ENCODE measurements at places on chromosomes 6 and 20.

GRCh38 chr6:163998496-163998895 lies 584.0 kb downstream of the QKI start:
- no peak for DNase-seq

- DNase-seq, result no peak
These were observed 7.3 kb downstream of the TFAP2D start for GRCh38 chr6:50720623-50721022.

GRCh38 chr20:25212242-25212641 lies 16.7 kb downstream of the ENTPD6 start:
- no peak for DNase-seq

DNA sequence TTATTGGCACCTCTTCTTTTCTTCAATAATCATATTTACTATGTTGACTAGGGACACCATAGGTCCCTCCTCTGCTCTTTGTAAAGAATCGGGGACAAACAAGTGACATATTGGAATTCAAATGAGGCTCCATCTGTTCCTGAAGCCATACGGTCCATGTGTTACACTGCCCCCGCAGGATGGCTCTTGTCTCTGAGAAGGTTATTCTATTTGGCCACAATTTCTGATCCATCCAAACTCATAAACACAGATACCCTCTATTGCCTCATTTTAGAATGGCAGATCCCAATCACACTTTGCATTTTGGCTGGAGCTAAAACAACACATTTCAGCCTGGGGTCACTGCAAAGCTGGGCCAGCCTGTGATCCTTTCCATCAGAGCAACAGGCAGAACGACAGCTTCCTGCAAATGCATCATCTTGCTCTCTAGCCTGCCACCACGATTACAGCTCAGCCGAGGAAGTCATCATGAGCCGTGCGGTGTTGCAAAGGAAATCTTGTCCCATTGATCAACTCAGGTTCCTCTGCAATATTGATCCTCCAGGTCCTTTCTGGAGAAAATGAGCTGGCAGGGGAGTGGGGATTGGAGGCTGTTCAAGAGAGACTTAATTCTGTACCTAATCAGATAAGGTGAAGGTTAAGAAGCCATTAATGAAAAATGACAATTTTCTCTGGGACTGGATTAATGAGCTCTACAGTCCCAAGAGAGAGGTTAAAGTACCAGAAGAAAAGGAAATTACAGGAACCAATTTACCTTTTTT lies 73.1 kb downstream of the AGPAT4 start:
- no peak for DNase-seq

- DNase-seq, result no peak
These were observed 63.2 kb downstream of the ZNF217 start for GRCh38 chr20:53530440-53530839.

DNA sequence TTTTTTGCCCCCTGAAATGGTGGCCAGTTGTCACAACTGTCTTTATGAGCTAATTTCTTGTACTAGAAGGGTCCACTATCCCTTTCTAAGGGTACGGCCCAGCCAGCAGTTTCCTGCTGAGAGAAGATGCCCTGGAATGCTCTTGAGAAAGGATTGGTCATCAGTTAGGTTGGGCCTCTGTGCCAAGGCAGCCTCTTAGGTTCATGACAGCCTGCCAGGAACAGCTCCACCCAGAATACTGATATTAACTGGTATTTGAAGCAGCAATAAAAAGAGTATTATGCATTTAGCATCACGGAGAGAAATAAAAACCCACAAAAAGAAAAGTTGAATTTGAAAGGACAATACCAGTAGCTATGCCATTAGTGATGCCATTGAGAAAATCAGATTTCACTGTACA lies 9.0 kb upstream of the HINT3 start:
- DNase-seq, result no peak

GRCh38 chr6:154230910-154231595 lies 125.5 kb downstream of the IPCEF1 start:
- no peak for DNase-seq

DNA sequence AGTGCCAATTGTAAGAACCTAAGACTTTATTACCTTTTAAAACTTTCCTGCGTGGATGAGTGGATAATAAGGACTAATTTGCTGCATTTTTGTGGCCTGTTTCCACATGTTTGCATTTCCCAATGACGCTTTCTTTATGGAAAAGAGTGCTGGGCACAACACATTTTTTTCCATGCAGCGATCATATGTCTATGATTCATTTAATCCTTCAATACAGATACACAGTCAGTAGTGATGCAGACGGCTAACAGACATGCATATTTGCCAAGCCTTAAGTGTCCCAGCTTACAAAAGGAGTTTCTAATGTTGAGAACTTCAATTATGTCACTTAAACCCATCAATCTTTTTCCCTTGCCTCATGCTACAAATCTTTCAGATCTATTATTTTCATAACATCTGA lies 239.8 kb upstream of the PREP start:
- DNase-seq, result no peak

DNA sequence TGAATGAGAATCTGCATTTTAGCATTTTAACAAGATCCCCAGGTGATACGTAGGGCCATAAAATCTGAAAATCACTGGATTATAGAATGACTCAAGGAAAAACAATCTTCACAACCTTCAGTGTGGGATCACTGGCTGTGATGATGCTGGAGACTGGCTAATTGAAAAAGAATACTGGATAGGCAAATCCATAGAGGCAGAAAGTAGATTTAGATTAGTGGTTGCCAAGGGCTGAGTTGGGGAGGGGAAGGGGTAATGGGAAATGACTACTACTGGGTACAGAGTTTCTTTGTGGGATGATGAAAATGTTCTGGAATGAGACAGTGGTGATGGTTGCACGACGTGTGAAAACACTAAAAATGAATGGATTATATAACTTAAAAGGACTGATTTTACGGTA lies 84.1 kb downstream of the CDK19 start:
- DNase-seq, result no peak

DNA sequence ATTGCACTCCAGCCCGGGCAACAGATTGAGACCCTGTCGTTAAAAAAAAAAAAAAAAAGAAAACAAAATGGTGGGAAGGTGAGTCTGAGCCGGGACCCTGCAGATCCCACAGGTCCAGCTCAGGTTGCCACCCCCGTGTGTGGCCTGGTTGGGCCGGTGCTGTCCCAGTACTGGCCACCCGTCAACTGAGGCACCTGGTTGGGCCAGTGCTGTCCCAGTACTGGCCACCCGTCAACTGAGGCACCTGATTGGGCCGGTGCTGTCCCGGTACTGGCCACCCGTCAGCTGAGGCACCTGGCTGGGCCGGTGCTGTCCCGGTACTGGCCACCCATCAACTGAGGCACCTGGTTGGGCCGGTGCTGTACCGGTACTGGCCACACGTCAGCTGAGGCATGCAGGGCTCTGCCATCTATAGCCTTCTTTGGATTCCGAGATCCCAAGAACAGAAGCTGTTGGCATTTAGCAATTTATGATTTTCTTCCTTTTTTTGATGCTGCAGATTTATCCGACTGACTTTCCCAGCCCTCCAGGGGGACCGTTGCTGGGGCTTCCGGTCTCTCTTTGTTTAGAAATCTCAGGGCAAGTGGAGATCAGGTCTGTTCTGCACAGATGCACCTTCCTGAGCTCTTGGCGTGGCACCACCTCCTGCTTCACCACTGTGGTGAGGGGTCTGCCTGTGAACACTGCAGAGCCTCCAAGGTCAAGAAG lies 113.8 kb downstream of the SYCP2 start:
- no peak for DNase-seq

DNA sequence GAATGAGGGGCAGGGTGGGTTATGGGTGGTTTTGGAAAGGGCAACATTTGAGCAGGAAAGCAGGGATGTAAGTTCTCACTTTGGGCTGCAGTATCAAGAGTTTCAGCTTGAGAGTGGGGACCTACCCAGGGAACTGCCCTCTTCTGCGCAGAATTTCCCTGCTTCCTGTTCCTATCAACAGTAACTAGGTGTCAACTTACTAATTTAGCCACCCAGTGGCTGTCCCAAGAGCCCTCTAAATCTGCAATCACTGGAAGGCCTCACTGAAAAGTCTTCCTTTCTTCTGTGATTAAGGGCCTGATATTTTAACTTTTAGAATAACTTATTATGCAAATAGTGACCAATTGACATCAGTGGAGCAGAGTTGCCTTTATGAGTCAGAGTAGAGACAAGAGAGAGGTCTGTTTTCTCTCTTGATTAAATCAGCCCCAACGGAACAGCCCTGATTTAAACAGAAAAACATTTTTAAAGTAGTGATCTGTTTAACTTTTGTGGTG lies 118.2 kb upstream of the RIPOR2 start:
- DNase-seq, result no peak

DNA sequence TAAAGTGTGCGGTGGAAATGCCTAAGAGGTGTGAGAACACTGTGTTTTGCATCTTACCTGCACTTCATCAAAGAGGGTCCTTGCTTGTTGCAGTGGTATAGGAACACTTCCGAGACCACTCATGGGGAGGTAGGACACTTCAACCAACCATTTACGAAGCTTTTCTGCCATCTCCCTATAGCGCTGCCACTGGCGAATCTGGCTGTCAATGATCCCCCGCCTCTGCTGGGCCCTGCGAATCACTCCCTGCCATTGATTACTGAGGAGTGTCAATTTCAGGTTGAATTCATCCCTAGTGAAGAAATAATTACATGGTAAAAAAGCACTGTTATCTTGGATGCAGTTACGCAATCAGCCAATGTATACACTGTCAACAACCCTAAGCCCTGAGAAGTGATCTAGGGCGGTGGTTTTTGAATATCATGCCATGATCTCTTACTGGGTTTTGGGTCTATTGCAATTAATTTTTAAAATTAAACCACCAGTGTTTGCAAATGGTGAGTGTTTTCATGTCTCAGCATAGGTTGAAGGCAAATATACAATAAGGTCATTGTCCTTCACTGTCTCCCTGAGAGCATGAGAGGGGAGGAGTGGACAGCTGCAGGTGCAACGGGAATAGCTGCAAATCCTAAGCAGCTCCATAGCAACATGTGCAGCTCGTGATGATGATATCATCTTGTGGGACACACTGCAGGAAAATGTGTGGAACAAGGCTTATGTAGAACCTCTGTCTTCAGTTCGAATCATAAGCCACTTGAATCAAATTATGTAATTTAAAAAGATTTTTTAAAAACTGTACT lies 400.6 kb downstream of the ESR1 start:
- DNase-seq, result peak; percentile 80

DNA sequence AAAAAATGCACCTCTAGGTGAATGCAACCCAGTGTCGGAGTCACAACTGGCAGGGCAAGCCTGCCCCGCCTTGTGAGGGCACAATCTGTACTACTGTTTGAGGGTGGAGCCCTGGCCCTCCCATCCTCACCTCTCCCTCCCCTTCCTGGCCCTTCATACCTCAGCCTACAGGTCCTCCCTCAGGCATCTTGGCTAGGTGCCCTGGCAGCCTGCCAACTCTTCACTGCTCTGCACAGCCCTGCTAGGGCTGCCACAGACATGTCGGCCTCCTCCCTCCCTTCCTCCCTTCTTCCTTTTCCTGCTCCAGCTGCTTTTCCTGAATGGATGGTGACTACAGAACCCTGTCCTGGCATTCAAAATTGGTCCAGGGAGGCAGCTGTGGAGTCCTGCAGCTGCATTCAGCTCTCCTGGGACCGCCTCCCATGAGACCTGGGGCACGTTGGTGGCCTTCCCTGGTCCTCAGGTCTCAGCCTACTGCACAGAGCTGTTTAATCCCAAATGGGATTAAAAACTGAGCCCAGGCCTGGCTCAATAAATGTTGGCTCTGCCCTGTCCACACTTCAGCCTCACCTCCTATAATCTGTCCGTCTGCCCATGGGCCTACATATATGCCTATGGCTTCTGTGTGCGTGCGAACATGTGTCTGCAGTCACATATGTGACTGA lies 52.7 kb downstream of the CDH22 start:
- peak; percentile 85 for DNase-seq

DNA sequence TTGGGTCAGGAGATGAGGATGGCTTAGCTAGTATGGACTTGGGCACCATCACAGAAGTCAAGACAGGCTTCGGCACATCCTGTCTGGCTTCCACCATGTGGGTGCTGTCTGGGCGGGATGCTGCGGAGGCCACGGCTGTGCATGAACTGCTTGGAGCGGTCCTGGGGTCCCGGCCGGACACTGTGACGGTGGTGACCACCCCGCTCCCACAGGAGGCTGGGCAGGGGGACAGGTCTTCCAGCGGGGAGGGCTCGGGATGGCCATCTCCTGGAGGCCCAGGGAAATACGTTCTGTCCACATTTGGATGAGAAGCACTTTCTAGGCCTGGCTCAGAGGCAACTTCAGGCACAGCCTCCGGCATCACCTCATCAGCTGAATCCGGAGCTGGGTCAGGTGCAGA lies 32.1 kb upstream of the TCFL5 start:
- DNase-seq, result no peak

DNA sequence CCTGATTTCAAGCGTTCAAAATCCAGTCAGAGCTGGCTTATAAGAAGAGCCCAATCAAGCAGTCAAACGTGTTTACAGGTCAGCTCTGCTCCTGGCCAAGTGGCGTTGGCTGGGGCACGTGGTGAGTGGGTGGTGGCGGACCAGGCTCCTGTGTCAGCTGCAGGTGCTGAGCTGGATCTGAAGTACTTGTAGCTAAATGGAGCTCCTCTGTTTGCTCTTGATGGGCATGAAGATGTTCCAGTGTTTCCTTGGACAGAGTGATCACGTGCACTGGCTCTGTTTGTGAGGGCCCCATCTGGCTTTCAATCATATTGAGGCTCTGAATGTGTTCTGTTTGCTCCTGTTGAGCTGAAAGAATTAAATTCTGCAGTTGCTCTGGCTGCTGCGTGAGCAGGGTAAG lies 10.2 kb upstream of the MICAL1 start:
- DNase-seq, result peak; percentile 11

DNA sequence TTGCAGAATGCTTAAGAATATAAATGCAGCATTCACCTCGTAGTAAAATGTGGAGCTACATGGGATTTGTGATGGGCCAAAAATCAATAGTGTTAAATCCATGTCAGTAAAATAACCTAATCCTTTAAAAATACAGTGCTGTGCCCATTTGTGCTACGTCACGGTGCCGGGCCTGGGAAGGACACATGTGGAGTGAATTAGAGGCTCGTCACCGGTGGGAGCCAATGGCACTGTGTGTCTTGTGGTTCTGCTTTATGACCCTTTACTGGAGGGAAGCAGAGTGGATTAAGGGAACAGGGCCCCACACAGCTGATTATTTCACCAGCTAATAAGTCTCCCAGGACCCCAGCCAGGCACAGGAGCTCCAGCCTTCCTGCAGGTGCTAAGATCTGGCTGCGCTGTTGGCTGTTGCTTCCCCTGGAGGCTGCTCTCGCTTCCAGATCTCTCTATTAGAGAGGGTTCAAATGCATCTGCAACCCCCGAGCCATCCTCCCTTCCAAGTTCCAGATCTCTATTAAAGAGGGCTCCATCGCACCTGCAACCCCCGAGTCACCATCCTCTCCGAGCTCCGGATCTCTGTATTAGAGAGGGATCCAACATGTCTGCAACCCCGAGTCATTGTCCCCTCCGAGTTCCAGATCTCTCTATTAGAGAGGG lies 405.8 kb downstream of the CDH4 start:
- no peak for DNase-seq
